ENCODE measurements at places on chromosomes 3 and 15. TPM values are rescaled to one million over a fixed set of nuclear protein-coding genes. Genes with fewer than 3 reads are reported as not detected.

- peaks cover 42% of the 10 kb centered on the region for H3K36me3 ChIP-seq
- H3K4me1 ChIP-seq = no peaks in the 10 kb centered on the region
- no peak overlapping the region for H3K4me3 ChIP-seq
- no peak for DNase-seq
These were observed 15.8 kb downstream of the SPG11 start for GRCh38 chr15:44647637-44648036.

GRCh38 chr3:165082650-165083049, 4.4 kb upstream of the SI start:
- H3K4me3 ChIP-seq = no peak overlapping the region
- no peaks in the 10 kb centered on the region for H3K36me3 ChIP-seq

DNA sequence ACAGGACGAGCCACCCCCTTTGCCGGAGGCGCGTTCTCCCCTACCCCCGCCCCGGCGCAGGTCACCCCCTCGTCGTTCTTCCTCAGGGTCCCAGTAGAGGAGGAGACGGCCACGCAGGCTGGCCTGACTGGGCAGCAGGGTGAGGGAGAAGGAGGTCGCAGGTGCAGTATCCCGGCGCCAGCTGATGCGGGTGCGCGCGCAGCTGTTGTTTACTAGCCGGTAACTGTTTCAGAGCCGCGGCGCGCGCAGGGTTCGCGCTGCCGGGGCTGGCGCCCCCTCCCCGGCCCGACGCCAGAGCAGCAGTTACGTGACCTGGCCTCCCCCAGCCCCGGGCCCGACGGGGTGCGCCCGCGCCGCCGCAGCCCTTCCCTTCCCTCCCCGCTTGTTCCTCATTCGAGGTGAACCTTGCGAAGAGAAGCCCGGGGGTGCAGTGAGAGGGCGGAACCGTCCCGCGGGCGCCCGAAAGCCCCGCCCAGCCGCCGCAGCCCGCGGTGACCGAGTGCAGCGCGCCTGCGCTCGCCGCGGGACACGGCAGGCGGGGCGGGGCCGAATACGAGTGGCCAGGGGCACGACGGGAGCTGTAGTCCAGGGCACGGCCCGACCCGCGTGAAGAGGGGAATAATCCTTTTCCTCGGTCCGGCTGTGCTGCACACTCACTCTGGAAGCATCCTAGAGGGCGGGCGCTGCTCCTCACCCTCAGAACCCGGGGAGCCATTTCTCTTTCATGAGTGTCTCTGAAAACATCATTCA, at the start of gene SLC12A6:
Gene SLC12A6 (minus strand): TSS at position 225 of the 750 bp plus-strand sequence. CDS start 1,101 bp downstream, outside the sequence.
- H3K4me1 ChIP-seq = peaks cover 32% of the 10 kb centered on the region
- H3K27ac ChIP-seq = peak within 1 kb of the TSS; percentile 67
- H3K4me3 ChIP-seq = peak within 1 kb of the TSS; percentile 95

ZPLD1 gene
- total RNA-seq = not detected

GRCh38 chr3:35665390-35666055, 26.2 kb downstream of the ARPP21 start:
- no peak for DNase-seq
- H3K27me3 ChIP-seq = no peaks in the 10 kb centered on the region
- H3K4me1 ChIP-seq = peaks cover 10% of the 10 kb centered on the region
- no peak overlapping the region for H3K27ac ChIP-seq
- H3K4me3 ChIP-seq = no peak overlapping the region

- no peak for DNase-seq
- H3K27ac ChIP-seq = no peak overlapping the region
- no peaks in the 10 kb centered on the region for H3K36me3 ChIP-seq
- H3K27me3 ChIP-seq = no peaks in the 10 kb centered on the region
- H3K4me1 ChIP-seq = peaks cover 19% of the 10 kb centered on the region
These were observed 7.0 kb upstream of the STRA6 start for GRCh38 chr15:74209560-74209958.

- H3K27ac ChIP-seq = no peak overlapping the region
- H3K4me1 ChIP-seq = peaks cover 33% of the 10 kb centered on the region
- DNase-seq = no peak
- H3K4me3 ChIP-seq = no peak overlapping the region
These were observed 19.5 kb downstream of the SIAH2 start for GRCh38 chr3:150743508-150743907.

DNA sequence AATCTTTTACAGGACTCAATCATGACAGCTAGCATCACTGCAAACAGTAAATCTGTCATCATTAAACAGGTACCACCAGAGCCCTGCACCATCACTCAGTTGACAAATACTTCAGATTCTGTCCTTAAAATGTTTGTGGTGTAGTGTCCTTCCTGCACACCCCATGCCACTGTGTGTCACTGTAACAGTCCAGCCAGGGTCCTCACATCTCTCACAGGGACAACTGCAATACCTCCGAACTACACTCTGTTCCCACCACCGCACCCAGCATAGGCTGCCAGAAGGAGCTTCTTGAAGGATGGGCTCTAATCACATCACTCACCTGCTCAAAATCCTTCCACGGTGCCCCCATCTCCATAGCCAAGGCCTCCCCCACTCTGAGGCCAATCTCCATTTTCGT, 90.2 kb upstream of the FGF12 start:
- H3K27ac ChIP-seq = no peak overlapping the region
- H3K4me1 ChIP-seq = peaks cover 14% of the 10 kb centered on the region
- H3K27me3 ChIP-seq = no peaks in the 10 kb centered on the region
- DNase-seq = no peak
- no peak overlapping the region for H3K4me3 ChIP-seq

GRCh38 chr15:70717237-70717793, 46.0 kb downstream of the UACA start:
- H3K27ac ChIP-seq = peak overlapping the region; percentile 32
- H3K4me1 ChIP-seq = peaks cover 54% of the 10 kb centered on the region
- H3K27me3 ChIP-seq = no peaks in the 10 kb centered on the region

GRCh38 chr3:31399271-31399670, 133.5 kb upstream of the STT3B start:
- no peak for DNase-seq
- H3K27me3 ChIP-seq = no peaks in the 10 kb centered on the region
- no peak overlapping the region for H3K27ac ChIP-seq
- H3K36me3 ChIP-seq = no peaks in the 10 kb centered on the region
- no peaks in the 10 kb centered on the region for H3K4me1 ChIP-seq

DNA sequence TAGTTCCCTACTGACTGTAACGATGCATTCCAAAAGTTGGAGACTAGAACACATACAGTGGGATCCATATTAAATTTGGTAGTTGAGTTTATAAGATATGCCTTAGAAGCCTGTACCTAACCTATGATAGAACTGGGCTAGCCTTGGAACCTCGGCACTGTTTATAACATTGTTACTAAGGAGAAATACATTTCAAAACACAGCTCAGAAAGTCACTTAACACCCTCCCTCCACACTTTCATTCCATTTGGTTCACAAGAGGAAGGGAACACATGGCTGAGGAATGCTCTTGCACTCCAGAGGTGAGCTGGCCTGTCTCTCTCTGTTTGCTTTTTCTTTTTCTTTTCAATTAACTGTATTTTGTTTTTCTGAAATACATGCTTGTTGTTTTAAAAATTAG, 48.7 kb upstream of the TSC22D2 start:
- H3K36me3 ChIP-seq = no peaks in the 10 kb centered on the region
- no peaks in the 10 kb centered on the region for H3K4me1 ChIP-seq
- H3K27me3 ChIP-seq = no peaks in the 10 kb centered on the region
- H3K4me3 ChIP-seq = no peak overlapping the region
- no peak overlapping the region for H3K27ac ChIP-seq
- DNase-seq = no peak

REC114 gene
- not detected for total RNA-seq

- no peaks in the 10 kb centered on the region for H3K27me3 ChIP-seq
- H3K4me1 ChIP-seq = no peaks in the 10 kb centered on the region
- peaks cover 11% of the 10 kb centered on the region for H3K36me3 ChIP-seq
- no peak overlapping the region for H3K27ac ChIP-seq
- no peak overlapping the region for H3K4me3 ChIP-seq
These were observed 11.5 kb upstream of the TMF1 start for GRCh38 chr3:69063636-69064035.

- DNase-seq = no peak
- no peaks in the 10 kb centered on the region for H3K36me3 ChIP-seq
- H3K27ac ChIP-seq = no peak overlapping the region
- H3K4me1 ChIP-seq = no peaks in the 10 kb centered on the region
- H3K4me3 ChIP-seq = no peak overlapping the region
These were observed 190.6 kb downstream of the IL20RB start for GRCh38 chr3:137148406-137148805.

- no peak overlapping the region for H3K4me3 ChIP-seq
- DNase-seq = no peak
- no peak overlapping the region for H3K27ac ChIP-seq
These were observed 215.9 kb upstream of the TPRG1 start for GRCh38 chr3:188955919-188956318.

Measured in thyroid gland (tissue), 4 donors.